CD4-positive, alpha-beta T cell treated with Interleukin-15 for 4 hours (primary cell): ENCODE measurements at places on chromosomes 4 and X.

- no peak for DNase-seq
Observed at GRCh38 chrX:72208126-72208800, 26.7 kb downstream of the PIN4 start.

DNA sequence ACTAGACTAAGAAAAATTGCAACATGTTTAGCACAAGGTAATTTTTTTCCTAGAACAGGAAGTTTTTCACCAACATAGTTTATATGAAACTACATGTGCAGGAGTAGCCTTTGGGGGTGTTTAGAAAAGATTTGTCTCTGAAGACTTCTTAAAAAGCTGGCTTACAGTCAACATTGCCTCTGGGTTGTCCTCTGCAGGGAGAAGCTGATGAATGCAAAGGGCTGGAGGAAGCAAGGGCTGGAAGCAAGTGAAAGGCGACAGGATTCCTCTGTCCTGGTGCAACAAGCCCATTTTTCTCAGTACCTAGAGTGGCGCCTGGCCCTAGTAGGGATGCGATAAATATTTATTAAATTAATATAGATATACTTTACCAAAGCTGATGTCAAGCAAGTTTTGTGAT, 180.3 kb upstream of the LCORL start:
- no peak for DNase-seq

DNA sequence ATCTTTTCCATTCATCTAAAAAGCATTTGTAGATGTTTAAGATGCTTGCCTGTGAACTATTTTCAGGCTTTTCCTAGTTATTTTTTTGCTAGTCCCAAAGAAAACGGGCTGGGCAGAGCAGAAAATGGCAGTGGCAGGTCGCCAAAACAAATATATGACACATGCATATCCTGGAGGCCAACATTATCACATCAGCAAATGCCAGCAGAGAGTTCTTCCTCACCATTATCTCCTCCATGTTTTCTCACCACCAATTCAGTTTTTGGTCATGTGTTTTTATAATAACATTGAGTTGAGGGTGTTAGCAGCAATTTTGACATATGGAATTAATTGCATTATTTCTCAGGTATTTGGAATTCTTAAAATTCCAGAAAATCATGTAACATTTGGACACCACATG, 97.9 kb upstream of the EOLA2 start:
- no peak for DNase-seq

- no peak for DNase-seq
Observed at GRCh38 chrX:108732630-108733321, 3.6 kb downstream of the IRS4 start.

DNA sequence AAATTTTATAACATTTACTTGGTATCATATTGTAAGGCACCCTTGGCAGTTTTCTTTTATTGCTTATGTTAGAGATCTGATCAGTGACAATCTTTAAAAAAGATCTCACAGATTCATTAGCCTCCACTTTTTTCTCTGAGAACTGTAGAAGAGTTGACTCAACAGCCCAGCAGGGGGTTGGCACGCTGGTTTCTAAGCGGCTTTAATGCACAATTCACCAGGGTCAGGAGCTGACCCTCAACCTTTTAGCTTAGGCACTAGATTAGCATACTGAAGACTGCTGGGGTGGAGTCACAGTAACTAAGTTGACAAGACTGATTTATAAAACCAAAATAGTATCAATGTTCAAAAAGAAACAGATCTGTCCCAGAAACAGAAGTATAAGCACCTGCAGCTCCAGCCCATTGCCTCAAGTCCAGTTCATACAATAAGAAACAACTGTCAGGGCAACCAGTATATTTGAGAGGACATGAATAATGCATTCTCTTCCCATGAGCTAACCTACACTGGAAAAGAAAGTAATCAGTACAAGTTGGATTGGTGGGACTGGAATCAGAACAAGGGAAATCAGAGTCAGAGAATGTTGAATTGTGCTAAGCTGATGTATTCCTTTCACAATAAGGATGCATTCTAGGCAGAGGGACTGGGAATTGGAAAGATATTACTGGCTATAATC, 77.6 kb downstream of the PDE5A start:
- DNase-seq: no peak

- no peak for DNase-seq
Observed at GRCh38 chrX:39851745-39852455, 245.9 kb downstream of the BCOR start.

- no peak for DNase-seq
Observed at GRCh38 chrX:21658746-21659145, 616 bp upstream of the KLHL34 start.

DNA sequence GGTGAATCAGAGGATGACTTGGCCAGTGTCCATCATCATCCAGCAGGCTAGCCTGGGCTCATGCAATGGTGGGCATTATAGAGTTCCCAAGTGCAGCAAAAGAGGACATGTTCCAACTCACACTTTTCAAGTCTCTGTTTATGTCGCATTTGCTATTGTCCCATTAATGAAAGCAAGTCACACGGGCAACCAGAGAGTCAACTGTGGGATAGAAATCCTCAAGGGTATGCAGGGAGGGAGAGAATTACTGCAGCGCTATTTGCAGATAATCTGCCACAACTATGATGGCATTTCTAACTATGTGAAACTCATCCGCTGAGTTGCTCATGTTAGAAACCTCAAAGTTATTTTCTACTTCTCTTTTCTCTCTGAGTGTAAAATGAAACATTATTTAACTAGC, 78.5 kb upstream of the TAB3 start:
- no peak for DNase-seq

DNA sequence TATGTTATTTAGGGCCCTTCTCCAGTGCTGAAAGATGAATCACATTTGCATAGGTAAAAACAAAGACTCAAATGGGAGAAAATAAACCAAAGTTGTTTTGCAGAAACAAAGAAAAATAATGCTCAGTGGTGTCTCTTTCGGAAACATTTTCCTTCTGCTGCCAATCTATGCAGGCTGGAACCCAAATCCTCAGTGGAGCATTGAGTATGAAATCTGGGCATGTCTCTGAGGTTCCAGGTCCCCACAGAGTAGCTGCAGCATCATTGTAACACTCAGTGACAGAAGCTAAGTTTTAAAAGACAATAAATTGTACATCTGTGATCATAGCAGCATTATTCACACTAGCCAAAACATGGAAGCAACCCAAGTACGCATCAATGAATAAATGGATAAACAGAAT, 303.6 kb downstream of the FBXW7 start:
- no peak for DNase-seq

DNA sequence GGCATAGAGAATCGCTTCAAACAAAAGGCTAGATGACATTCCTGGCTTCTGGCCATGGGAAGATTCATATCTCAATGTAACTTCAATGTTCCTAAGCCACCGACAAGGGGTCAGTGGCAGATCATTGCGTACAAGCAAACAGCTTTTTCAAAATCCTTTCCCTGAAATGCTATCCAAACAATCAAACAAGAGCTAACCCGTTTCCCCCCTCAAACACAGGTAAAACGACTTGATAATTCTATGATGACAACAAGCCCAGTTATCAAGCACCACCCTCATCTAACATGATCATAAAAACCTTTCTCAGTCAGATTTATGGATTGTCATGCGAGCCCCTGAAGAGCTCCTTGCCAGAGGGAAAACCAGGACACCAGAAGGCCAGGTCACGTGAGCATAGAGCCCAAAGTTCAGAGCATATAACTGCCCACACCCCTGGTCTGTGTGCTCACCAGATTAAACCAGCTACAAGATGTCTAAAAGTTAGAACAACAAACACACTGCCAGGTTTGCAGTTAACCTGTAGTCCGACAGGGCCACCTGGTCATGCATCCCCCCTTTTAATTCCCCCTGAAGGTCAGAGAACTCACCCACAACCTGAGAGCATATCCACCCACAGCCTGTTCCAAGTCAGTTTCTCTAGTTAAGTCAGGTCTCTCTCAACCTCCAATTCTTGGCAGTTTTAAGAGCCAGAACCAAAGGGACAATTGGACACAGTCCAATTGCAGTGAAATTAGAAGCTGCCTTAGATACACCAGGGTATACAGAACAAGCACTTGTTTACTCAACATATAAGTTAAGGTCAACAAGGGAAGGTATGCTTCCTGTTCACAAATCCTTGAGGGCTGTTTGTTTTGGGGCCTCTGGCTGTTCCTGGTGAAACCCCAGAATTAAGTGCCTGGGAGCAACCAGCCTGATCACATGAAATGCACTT, 248.1 kb upstream of the PPARGC1A start:
- no peak for DNase-seq

GRCh38 chrX:154097003-154097588, 421 bp downstream of the MECP2 start:
- peak; percentile 65 for DNase-seq

DNA sequence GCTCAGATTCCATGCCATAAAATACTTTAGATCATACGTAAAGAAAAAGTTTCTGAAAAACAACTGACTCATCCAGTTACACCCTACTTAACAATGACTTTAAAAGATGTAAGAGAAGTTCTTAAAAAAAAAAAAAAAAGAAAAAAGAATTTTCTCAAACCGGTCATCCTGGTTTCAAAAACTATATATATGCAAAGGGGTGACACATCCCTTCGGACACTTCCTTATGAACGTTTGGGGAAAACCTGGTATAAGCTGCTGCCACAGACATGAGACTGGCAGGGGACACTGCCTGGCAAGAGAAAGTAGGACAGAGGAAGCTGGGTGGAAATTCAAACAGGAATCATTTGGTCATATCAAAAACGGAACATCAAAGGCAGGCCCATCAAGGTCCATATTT, 81.2 kb upstream of the PRSS48 start:
- no peak for DNase-seq

DNA sequence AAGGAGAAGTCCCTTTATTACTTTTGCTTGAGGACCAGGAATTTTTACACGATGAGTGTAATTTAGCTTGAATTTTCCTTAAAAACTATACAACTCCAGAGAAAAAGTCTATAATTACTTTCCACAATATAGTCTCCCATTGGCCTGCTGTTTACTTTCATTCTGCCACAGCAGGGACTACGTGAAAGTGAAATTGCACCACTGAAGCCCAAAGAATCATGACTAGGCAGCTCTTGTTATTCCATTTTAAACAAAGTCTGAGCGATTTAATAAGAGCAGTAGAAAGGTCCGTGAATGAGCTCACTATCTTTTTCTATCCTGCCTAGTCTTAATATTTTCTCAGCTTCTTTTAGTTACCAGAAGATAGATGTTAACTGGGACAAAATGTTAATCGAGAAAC, 68.6 kb downstream of the ADGRG4 start:
- no peak for DNase-seq

- DNase-seq: no peak
Observed at GRCh38 chr4:26015133-26015651, 101.2 kb downstream of the SMIM20 start.

DNA sequence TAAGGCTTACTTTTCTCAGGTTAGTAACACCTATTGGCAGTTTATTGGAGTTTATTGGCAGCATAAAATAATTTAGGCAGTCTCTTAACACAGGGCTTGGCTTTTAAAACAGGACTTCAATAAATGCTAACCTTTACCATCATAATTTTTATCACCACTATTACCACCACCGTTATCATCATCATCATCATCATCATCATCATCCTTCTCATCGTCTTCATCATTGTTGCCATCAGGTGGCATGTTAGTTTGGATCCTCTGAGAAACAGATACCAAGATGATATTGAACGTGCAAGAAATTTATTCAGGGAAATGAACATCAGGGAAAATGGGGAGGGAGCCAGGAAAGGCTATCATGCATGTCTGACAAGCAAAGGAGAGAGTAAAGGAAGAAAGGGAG, 16.2 kb downstream of the GBA3 start:
- no peak for DNase-seq

GRCh38 chrX:13340182-13340791, 20.4 kb upstream of the ATXN3L start:
- no peak for DNase-seq
